ENCODE measurements at places on chromosomes 16 and 17.

- DNase-seq = no peak
Observed at GRCh38 chr16:83355570-83356218, 452.1 kb upstream of the HSBP1 start.

DNA sequence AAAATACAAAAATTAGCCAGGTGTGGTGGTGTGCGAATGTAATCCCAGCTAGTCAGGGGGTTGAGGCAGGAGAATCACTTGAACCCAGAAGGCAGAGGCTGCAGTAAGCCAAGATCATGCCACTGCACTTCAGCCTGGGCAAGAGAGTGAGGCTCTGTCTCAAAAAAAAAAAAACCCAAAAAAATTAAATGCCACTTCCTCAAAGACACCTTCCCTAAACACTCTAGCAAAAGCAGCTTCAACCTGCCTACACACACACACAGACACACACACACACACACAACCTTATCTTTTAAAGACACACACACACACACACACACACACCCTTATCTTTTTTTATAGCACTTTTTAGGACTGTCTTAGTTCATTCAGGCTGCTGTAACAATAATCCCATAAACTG is 201.7 kb upstream of the PSMD7 start:
- no peak for DNase-seq

DNA sequence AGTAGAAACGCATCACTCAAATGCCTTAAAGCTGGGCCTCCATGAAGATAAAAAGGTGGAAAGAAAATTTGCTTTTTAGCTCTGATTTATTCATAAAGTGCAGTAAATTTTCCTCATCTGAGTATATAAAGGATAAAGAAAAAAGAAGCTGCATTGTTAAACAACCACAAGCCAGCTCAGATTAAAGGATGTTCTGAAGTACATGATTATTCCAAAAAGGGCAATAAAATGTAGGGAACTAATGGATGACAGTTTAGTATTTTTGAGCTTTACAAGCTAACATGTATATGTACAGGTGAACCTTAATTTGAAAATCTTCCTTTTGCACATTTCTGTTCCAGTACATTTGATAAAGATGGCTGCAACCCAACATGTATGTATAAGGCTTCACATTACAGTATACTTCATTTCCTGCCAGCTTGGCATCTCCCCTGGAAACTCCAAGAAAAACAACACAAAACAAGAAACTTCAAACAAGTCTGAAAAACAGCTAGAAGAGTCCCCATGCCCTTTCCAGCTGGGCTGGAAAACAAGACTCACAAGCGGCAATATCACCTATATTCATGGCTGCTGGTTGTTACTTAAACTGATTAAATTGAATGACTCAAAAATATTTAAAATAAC is 225.7 kb downstream of the CEP112 start:
- no peak for DNase-seq

DNA sequence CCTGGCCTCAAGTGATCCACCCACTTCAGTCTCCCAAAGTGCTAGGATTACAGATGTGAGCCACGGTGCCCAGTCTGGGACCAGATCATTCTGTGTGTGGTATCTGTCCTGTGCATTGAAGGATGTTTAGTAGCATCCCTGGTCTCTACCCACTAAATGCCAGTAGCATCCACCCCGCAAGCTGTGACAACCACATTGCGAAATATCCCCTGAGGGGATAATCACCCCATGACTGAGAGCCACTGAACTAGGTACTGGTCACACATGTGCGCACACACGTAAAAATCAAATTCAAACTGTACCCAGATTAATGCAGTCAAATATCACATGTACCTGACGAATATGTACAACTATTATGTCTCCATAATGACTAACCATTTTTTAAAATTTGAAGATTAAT is 35.8 kb downstream of the TEKT5 start:
- DNase-seq = no peak

DNA sequence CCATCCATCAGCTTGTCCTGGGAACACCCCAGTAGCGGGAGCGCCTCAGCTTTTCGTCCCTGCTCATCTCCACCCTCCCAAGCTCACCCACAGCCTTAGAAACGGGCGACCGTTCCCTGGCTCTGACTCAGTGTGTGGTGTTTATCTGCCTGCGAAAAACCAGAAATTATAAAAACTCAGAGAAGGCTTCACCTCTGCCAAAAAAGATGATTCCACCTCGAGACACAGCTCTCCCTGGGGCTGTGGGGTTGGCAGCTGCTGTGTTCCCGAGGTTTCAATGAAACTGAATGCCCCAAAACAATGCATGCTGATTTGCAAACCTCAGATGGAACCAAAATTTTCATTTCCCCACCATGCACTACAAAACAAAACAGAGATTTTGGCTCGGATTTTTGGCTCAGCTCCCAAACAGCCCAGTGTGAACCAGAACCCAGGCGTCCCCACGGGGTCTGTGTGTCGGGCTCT is 62.4 kb upstream of the MED9 start:
- no peak for DNase-seq

DNA sequence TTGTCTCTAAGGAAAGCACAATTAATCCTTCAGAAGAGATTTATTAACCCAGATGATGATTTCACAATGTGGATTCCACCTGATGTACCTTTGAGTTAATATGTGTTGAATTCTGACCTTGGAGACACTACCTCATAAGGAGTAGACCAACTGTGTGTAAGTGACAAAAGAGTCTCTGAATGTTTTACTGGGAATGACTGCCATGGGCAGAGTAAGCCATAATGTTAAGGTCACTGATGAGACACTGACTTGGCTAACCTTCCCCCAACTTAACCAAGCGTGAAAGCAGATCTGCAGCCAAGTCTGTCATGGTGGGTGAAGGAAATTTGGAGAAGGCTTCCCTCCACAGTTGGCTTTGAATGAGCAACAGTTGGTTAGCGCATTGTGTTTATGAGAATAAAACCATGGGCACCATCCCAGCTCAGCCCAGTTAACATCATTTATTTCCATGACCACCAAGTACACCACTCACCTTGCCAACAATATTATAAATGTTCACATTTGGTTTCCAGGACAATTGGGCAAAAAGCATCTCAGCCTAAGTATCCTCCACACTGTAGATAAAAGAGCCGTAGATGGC is 618.5 kb downstream of the KCNJ2 start:
- DNase-seq = no peak

DNA sequence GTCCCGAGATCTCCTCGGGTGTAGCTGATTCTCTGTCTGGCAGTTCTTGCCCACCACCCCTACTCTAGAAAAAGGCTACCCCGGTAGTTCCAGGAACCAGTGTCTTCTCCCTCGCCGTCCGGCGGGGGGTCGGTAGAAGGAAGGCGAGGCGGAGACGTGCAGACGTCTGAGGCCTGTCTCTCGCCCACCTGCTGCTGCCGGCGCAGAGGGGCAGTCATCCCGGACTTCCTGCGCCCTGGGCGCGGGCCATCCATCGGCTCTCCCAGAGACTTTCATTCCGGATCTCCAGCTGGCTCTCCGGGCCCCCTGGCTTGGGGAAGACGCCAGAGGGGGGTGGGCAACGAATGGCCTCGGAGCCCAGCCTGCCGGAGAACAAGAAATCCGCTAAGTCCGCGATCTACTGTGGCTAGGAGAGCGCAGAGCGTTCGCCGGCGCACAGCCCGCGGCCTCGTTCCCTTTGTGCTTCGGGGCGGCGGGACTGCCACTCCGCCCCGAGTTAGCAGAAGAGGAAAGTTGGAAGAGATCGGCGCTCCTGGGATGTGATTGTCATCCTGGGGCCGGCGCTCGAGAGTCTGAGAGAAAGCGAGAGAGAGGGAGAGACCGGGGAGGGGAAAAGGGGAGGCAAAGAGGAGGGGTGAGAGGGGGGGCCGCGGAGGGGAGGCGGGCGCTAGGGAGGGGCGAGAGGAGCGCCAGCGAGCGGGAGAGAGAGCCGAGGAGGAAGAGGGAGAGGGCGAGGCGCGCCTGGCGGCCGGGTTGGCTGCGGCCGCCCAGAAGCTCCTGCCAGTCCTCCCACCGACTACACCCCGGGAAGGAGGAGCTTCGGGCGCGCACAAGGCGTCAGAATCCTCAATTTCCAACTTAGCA is at the start of gene IRX5:
TSS of gene IRX5 (plus strand) at position 861 of the 864 bp plus-strand sequence. CDS start 334 bp downstream, outside the sequence.
- no peak for DNase-seq

GRCh38 chr16:78889346-78889745 is 711.2 kb downstream of the MAF start:
- no peak for DNase-seq

DNA sequence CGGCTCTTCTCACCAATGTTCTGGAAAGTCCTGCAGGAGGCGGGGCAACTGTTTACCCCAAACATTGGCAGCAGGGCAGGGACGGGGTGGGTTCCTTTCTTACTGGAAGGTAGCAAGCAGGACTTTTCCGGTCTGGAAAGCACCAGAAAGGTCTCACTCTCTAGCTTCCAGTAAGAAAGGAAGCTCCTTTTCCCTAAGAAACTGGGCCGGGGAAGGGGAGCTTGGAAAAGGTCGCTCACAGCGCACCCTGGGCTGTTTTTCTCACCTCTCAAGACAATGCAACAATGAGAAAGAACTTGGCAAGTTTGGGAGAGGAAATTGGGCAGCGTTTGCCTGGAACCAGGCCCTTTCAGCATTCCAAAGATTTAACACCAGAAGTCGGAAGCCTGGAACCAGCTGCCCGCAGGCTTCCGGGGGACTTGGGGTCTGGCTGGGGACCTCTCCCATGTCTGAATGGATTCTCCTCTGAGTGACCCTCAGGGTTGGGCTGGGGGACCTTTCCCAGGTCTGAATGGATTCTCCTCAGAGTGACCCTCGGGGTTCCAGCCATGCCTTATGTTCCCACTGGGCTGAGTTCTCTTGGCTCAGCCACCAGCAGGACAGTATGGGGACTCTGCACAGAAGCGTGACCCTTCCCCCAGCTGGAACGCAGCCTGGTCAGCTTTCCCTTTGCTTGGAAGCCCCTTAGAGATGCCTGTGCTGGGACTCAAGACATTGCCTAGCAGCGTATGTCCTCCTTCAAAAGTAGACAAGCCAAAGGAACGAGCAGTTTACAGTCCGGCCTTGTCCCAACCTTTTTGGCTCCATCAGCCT is 166.5 kb upstream of the PLCG2 start:
- DNase-seq = no peak

GRCh38 chr17:57761887-57762286 is 16.8 kb upstream of the CCDC182 start:
- DNase-seq = no peak

DNA sequence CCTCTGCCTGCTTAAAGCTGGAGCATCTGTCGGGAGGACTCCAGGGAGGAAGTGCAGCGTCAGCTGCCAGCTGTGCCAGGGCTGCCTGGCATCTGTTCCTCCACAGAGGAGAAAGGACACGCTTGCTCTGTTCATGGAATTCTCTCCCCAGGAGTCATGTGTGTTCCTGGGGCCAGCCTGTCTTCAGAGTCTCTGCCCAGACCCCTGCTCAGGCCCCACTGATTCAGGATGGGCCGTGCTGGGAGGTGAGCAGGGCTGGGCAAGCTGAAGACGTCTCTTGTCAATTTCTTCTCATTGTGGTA is 24.2 kb downstream of the CRISPLD2 start:
- no peak for DNase-seq
